CD4-positive, alpha-beta T cell treated with Interleukin-6 for 4 hours (primary cell): ENCODE measurements at places on chromosomes 16 and 17.
A peak's percentile ranks its signal among the peaks of the same experiment; 100 is the strongest.

- DNase-seq: no peak
These were observed 16.8 kb downstream of the B9D1 start for GRCh38 chr17:19345486-19346350.

DNA sequence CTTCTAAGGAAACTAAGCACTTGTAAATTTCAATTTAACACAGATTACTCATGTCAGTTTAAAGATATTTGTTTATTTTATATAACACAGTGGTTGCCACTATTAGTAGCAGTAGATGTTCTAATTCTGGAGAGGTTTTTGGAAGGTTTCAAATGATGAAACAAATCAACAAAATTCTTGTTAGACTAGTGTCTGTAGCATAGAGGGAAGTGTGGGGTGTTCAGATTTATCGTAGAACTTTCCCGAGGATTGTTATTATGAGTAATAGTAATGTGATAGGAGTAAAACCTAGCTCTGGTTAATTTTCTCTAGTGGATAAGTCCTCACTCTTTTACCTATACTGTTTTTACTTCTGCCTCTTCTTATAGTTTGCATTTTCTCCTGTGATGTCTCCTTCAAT lies 6.3 kb downstream of the GAN start:
- DNase-seq: no peak

- DNase-seq: no peak
These were observed 8.3 kb downstream of the PIK3R6 start for GRCh38 chr17:8859027-8859803.

DNA sequence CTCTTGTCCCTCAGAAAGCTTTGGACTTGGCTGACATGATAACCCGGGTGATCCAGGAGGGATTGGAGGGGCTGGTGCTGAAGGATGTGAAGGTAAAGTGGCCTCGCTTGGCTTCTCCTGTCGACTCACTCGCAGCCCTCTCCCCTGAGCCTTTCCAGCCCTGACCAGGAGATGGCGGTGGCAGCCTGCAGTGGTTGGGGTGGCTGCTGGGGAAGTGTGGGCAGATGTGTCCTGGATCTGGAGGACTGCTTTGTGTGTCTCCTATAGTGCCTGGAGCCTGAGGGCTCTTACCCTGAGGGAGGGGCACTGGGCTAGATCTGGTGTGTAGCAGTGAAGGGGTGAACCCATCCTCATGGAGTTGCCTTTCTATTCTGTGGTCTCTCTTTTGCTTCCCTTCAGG lies 17.9 kb downstream of the LIG3 start:
- DNase-seq: peak; percentile 82

DNA sequence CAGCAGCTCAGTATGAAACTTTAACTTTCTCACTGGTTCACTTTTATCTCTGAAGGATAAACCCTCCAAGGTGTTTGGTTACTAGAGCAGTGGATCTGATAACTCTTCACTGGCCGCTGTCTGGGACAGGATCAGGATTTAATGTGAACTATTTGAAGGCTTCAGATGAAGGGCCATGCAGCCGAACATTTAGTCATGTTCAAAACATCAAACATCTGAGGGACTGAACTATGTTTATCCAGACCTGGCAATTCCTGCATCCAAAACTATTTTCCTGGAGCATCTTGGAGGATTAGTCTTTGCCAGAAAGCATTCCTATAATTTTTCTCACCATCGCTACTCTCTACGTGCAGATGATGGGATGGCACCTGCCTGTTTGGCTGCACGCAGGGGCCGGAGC lies 20.3 kb upstream of the PMP22 start:
- DNase-seq: no peak

DNA sequence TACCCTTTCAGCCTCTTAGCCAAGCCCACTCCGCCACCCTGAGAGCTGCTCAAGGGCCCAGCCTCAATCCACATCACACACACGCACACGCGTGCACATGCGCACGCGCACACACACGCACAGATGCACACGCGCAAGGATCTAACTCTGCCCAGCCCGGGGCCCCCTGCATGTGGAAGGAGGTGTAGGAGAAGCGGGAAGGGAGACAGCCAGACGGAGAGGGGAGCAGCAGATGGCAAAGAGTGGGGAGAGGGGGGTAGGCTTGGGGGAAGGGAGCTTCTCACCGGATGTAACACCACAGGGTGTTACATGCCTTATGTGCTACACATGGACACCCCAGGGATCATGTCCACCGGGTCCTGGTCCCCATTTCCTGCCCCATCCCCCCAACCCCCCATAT lies 15.3 kb downstream of the DLG4 start:
- no peak for DNase-seq

DNA sequence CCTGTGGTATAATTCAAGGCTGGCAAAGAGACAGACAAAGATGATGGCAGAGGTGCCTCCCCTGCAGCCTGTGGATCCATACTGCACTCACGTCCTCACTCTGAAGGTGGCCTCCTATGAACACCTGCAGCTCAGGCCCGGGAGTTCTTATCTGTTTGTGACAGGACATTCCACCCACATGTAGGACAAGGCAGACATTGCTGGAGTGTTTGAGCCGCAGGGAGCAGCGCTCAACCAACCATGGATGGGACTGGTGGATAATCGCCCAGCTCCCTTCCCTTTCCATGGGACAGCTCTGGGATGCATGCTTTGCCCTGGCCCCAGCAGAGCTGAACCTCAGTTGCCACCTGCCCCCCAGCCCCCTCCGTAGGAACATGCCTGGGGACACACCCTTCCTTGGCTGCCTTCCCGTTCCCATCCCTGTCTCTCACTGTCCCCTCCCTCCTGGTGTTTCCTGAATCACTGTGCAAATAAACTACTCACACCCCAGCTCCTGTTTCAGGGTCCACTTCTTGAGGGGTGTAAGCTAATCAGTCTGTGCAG lies 22.2 kb downstream of the ITPRIPL2 start:
- no peak for DNase-seq

DNA sequence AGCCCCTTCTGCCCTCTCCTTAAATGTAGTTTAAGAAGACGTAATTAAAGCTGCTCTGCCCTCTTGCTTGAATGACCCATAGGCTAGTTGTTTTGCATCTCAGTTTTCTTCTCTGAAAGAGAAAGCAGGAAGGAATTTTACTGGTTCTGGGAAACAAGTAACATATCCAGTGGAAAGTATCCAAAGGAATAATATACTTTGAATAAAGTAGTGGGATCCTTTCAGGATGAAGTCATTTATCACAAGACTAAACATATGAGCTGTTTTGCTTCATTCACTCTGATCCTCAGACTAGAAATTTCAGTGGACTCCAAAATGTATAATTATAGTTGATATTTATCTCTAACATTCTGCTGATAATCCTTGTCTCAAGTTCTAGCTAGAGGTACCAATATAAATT lies 1297.6 kb upstream of the GOT2 start:
- no peak for DNase-seq

DNA sequence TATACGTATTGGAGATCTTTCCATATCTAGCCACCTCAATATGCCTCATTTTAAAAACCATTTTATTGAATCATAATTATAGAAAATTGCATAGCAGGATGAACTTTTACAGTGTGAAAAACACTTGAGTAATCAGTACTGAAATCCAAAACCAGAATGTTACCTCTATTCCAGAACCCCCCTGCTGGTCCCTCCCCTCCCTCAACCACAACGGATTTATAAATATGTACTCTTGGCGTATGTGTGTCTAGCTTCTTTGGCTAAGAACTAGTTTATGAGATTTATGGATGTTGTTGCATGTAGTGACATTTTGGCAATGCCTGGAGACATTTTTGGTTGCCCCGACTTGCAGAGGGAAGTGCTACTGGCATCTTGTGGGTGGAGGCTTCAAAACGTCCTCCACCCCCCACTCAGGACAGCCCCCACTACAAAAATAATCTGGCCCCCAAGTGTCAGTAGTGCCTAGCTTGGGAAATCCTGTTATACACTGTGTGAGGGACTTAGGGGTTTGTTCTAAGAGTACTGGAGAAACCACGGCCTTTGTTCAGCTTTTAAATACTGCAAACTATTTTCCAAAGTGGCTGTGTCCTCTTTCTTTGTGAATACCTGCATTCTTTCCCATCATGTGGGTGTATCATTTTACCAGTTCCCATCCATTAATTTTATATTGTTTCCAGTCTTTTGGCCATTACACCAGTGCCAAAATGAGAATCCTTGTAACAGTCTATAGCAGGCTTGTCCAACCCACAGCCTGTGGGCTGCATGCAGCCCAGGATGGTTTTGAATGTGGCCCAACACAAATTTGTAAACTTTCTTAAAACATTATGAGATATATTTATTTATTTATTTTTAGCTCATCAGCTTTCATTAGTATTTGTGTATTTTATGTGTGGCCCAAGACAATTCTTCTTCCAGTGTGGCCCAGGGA lies 23.7 kb downstream of the ITPRIPL2 start:
- no peak for DNase-seq

DNA sequence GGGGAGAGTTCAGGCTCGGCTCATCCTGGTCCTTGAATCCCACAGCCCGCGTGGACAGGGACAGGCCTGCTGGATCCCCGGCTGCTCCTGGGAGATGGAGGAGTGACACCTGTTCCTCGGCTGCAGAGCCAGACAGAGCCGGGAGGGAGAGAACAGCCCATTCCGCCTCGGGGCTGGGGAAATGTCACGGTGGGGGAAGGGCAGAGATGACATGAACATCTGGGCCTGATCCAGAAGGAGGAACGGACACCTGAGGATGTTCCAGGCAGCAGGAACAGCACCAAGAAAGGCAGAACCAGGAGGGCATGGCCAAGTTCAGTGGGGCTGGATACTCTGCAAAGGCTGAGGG lies 2.1 kb downstream of the ZNF764 start:
- no peak for DNase-seq

DNA sequence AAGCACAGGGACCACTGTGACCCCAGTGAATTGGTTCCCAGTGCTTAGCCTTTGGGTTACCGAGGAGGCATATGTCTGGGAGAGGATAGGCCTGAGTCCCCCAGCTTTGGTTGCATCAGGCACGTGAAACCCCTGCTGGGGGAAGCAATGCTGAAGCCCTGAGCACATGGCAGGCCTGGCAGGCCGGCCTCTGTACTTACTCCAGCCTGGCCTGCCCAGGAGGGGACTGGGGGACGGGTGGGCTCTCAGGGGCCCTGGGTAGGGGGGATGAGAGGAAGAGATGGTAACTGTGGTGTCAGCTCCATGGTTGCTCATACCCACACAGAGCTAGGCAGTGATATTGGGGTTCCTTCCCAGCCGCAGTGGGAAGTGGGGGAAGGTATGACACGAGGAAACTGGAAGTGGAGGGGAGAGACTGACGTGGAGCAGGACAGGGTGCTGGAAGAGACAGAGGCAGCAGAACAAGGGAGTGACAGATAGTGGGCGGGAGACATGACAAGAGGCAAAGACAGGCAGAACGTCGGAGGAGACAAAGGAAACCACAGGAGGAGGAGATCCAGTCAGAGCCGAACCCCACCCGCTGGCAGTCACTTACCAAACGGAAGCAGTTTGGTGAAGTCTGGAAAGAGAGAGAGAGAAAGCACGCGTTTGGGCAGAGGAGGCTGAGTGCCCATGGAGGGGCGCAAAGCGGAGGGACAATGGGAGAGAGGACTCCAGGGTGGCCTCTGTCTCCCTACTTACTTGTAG lies 9.1 kb downstream of the TMEM208 start:
- DNase-seq: peak; percentile 61

DNA sequence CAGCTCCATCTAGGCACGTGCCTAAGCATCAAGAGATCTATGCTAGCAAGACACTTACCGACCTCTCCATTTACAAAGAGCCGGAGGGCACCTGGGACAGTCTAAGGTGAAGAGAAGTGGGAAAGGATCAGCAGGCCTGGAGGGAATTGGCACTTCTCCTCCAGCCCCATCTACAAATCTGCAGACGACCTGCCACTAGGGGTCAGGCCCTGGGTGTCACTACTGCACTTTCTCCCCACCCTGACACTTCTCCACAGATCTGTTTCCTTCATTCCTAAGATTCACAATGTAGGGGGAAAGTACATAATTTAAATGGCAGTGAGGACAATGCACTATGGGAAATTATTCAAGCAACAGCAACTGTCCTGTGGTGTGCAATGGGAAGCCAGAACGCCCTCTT lies 8.1 kb downstream of the MKS1 start:
- DNase-seq: no peak

DNA sequence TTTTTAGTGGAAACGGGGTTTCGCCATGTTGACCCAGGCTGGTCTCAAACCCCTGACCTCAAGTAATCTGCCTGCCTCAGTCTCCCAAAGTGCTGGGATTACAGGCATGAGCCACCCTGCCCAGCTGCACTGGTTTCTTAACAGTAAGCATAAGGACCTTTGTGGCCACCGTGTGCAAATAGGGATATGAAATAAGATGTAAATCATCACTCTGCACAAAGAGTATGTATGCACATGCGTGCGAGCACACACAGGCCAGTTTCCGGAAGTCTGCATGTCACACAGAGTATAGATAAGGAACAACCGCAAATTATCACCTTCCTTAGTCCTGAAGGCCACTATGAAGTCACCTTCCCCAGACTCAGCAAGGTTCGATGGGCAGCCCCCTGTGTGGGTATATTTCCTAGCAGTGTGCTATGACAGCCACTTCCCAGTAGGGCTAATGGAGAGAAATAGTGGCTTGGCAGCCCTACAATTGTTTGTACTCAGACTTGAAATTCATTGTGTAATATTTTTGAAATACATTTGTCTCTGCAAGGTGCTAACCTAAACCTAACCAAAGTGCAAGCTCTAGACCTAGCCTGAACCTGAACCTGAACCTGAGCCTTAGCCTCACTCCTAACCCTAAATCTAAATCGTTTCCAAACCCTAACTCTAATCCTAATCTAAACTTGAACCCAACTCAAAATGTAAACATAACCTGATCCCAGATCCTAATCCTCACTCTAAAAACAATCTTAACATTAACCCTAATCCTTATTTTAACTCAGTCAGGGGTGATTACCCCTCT lies 48.4 kb upstream of the SKAP1 start:
- DNase-seq: peak; percentile 29

GRCh38 chr17:42586514-42587230 lies 9.1 kb upstream of the PSMC3IP start:
- DNase-seq: no peak

DNA sequence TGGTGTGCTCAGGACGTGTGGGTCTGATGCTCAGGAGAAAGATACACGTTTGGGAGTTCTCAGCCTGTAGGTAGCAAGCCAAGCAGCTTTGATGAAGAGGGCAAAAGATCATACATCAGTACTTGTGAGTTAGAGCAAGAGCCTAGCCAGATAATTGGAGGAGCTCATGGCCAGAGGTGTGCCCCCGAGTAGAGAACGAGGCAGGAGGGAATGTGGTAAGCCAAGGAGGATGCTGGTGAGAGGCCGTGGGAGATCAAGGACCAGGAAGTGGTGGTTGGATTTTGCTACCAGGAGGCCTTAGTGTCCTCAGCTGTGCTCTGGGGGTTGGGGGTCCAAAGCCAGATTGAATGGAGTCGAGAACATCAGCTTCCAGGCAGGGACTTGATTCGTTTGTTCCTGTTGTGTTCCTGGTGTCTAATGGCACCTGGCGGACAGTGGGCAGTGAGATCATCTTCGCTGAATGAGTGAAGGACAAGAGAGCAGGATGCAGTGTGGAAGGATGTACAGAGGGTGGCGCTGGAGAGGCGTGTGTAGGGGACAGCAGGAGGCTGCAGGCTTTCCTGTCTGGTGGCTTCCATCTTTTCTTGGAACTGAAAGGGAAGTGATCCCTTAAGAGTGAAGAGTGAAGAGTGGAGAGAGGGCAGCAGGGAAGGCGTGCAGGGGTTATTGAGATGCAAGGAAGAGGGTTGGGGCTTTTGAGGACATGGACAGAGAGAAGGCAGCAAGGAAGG lies 11.6 kb downstream of the FBXL19 start:
- peak; percentile 37 for DNase-seq
